Islet precursor cell (in vitro differentiated cells): ENCODE measurements at places on chromosomes 6 and 20.
A peak's percentile ranks its signal among the peaks of the same experiment; 100 is the strongest.

GRCh38 chr20:58215116-58215515, 13.3 kb downstream of the ANKRD60 start:
- DNase-seq, result no peak

DNA sequence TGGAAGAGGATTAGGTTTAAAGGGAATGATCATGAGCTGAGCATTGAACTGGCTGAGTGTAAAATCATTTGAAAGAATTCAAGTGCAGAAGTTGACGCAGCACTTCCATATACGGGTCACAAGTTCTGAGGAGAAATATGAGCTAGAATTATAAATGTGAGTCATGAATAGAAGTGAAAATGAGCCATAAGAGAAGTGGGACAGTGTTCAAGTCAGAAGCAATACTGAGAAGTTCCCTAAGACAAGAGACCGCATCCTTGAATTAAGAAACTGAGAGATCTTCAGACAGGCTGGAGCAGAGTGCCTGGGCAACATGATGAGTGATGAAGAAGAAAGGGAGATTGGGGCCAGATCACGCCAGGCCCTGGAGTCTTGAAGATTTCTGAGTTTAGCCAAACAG, 209.7 kb downstream of the TBX18 start:
- DNase-seq, result no peak

DNA sequence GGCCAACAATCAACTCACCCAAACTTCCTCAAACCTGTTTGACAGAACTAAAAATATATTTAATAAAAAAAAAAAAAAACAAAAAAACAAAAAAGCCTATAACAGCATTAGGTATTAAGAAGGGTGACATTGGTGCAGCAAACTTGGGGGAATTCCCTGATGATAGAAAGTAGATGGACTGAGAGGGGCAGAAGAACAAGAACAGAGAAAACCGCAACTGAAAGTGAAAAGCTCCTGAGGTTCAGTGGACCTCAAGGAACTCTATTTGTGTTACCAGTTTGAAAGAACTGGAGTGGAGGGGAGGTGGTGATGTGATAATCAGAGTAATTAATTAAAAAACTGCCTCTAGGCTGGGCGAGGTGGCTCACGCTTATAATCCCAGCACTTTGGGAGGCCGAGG, 53.8 kb downstream of the MACROD2 start:
- no peak for DNase-seq

DNA sequence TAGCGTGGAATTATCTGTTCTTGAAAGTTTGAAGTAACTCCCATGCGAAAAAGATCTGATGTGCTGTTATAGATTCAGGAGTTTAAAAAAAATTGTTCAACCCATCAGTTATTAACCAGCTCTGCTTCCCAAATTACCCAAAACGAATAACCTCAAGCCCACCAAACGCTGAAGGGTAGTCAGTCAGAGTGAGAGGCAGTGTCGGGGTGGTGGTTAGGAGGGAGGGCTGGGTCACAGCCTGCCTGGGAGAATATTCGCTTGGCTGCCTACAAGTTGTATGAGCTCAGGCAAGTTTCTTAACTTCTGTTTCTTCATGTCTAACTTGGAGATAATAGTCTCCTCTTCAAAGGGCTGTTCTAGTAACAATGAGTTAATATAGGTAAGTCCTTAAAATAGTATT, 114.6 kb downstream of the JPH2 start:
- peak; percentile 27 for DNase-seq

DNA sequence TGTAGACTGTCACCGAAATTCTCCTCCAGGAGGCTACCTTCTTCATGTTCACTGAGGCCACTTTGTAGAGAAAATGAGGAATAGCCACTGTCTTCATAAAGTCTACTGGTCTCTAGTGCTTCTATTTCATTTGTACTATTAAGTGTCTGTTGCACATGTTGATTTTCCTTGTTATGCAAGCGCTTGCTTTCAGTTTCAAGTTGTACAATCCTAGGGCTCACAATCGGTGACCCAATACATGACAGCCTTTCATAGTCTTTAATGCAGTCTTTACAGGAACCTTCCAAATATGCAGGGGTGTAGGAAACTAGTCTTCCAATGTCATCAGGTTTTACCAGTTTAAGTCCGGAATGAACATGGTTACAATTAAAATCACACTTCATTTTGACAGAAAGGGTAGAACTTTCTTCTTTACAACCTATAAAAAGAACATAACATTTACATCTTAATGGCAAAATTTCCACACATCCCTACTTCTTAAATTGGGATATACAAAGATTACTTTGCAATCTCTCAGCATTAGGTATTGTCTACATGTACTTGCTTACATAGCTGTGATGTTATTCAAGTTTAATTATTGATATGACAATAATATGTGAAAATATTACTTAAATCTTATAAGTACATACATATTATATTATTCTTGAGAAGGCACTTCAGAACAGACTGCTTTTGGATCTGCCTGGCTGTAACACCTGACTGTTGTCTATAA, 7.5 kb downstream of the FBXO5 start:
- DNase-seq, result no peak

DNA sequence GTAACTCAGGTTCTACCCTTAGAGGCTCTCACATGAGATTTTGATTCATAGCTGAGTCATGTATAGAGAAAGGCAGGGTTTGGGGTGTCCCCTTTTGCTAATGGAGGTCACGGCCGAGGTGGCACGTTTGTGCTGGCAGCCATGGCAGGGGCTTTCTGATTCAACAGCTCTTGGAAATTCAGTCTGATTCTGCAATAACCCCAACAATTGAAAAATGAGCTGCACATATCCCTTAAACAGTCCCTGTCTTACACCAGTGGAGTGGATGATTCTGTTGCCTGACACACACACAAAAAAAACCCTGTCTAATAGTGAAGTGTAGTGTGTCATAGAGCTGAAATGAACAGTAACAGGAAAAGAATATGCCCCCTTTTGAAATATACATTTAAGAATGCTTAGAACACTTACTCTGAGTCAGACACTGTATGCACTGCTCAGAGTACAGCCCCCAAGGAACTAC, 40.4 kb upstream of the ARG1 start:
- no peak for DNase-seq

GRCh38 chr6:70520575-70520974, 46.2 kb upstream of the SDHAF4 start:
- DNase-seq, result no peak

GRCh38 chr20:36873498-36874189, 2.3 kb upstream of the TLDC2 start:
- DNase-seq, result no peak

GRCh38 chr6:155186052-155186658, 77.7 kb upstream of the CLDN20 start:
- DNase-seq, result peak; percentile 66

- DNase-seq, result peak; percentile 74
Observed at GRCh38 chr6:90890683-90891330, 303.9 kb upstream of the MAP3K7 start.

DNA sequence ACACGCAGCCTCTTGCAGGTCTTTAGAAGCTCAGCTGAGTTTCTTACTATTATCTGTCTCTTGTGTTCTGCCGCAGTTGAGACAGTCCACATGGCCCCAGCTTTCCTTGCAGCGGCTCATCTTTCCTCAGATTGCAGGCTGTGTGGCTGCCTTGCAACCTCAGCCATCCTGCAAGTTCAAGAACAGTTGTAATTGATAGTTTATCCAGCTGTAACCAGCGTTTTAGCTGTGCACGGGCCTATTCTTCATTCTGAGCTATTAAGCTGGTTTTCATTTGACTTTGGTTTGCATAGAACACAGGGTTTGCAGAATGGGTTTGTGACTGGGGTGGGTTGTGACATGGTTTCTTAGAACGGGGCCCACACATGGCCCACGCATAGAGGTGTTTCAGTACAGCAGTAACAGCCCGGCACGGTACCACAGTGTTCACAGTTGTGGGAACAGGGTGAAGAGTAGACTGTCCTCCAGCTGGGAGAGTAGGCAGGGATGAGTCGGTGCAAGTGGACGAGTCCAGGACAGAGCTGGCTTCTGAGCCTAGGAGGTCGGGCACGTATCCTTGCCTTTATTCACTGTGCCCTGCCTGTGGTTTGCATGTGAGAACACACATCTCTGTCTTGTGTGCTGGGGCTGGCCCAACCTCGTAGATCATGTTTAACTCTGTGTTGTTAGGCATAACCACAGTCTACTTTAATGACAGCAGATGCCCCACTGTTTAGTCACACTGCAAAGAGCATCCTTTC, 89.2 kb downstream of the RPP40 start:
- no peak for DNase-seq

DNA sequence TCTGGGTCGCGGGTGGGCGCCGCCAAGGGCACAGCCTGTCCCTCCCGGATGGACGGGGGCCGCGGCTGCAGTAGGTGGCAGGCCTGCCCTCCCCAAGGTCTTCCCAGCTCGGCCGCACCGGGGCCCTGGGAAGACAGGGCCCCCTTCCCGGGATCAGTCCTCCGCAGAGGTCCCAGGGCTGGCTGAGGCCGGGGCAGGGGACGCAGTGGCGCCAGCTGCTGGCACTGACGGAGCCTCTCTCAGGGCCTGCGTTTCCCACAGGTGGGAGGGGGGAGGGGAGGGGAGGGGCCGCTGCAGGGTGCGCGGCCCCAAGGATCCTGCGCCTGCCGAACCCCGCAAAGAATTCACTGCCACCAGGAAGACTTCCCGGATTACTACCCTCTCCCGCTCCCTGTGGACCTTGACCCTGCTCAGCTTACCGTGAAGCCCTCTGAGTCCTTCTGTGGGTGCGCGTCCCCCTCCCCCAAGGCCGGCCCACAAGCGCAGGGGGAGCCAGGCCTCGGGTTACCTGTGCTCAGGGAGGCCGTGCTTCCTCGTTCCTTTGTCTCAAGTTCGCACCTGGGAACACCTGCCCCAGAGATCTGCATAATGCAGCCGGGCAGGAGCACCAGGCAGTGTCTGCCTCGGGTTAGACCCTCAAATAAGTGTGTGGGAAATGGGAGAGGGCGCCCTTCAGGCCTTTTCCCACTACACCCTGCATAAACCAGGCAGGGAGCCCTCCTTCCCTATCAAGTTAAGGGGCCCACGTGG, 5.1 kb downstream of the LZTS3 start:
- peak; percentile 79 for DNase-seq

GRCh38 chr6:52598123-52598823, 21.4 kb upstream of the TRAM2 start:
- peak; percentile 91 for DNase-seq

GRCh38 chr20:31515775-31516107, 1.5 kb downstream of the HM13 start:
- no peak for DNase-seq

GRCh38 chr6:112806163-112806865, 459.2 kb downstream of the RFPL4B start:
- DNase-seq, result no peak

- DNase-seq, result no peak
Observed at GRCh38 chr6:47278545-47278944, 31.2 kb downstream of the TNFRSF21 start.

DNA sequence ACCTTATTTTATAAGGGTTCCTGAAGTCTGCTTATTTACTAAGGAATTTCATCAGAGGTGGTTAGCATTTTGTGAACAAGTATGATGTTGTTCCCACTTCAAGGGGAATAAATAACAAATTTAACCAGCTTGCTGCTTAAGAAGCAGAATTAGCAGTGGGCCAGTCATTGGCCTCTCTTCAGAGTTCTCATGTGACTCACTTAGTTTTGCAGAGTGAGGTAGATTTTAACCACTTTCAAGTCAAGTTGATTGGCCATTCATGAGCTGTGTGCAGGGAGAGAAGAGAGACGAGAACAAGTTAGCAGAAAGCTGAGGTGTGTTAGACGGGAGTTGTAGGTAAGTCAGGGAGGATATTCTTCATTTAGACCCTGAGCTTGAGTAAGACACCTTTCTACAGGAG, 18.1 kb downstream of the TOP1 start:
- no peak for DNase-seq

- DNase-seq, result no peak
Observed at GRCh38 chr20:60507087-60507694, 549.0 kb downstream of the CDH26 start.

DNA sequence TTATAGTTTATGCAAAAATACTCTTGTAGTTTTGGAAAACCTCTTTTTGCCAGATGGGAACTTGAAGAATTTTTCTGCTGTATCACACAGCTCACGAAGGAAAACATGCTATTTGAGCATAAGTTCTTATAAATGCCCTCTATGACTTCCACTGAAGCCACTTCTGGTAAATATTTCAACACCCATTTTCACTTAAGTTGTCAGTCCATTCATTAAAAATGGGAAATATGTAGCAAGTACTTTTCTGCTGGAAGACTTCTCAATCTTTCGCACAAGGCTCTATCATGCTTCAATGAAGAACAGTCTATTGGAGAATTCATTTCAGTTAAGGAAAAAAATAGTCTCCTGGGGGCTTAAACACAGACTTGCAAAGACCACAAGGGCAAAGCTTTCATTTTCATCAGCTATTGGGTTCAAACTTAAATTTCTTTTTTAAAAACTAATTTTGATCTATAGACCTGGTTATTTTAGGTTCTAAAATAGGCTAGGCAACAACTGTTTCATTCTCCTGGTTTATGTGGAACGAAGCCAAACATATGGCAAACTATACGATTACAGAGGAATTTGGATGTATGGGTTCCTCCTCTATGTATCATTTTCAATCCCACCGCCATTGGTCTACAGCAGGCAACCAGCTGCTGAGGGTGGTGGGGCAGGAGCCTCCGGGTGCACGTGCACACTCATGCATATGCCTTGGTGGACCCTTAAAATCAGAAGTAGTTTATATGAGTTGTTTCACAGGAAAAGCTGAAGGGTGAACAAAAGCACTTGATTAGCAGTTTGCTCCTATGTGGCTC, 38.7 kb downstream of the LAMA4 start:
- no peak for DNase-seq

DNA sequence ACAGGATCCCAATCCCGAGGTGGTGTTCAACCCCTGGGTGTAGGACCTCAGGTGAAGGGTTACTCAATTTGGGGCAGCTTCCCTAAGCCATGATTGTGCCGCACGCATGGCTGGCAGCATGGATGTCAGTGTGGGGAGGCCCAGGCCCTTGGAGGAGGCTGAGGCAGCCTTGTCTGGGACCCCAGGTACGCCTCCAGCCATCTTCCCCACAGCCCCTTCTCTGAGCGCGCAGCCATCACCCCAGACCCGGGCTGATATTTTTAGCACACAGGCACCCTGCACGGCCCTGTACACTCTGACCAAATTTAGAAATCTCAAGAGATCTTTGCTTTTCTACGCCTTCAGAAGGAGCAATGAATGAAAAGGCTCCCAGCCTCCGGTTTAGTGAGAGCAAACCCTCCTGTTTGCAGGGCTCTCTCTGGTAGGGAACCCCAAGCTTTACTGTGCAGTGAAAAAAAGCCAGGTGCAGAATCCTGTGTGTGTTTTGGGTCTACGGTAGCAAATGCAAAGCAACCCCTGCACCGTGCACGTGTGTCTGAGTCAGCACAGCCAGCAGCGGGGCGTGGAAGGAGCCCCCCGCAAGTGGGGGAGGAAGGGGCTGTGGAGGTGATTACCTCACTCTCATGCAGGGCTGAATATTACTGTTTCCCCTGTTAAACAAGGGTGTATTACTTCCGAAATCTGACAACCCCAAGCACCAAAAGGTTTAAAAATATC, 44.3 kb downstream of the CTCFL start:
- DNase-seq, result no peak

DNA sequence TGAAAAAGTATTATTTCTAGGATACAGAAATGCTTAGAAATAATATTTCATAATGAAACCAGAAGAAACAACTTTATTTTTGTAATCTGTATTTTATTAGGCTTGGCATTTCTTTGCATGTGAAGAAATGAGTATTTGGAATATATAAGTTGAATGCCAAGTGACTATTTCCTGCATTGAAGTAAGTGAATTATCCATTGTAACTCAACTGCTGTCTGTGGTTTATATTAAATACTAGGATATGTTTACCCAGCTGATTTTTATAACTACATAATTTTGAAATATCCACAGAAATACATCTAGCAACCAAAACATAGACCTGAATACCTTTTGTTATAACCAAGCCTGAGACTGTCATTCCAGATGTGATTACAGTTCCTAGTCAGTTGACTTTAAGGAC, 207.6 kb downstream of the THBS2 start:
- DNase-seq, result no peak

- peak; percentile 51 for DNase-seq
Observed at GRCh38 chr20:4151991-4152695, 136.8 kb upstream of the RNF24 start.
